ENCODE measurements at places on chromosomes 5 and 9. TPM values are rescaled to one million over a fixed set of nuclear protein-coding genes. Genes with fewer than 3 reads are reported as not detected.

Gene QRFP
- not detected for total RNA-seq

GRCh38 chr5:102531506-102531905, 32.7 kb upstream of the SLCO6A1 start:
- DNase-seq = no peak

DNA sequence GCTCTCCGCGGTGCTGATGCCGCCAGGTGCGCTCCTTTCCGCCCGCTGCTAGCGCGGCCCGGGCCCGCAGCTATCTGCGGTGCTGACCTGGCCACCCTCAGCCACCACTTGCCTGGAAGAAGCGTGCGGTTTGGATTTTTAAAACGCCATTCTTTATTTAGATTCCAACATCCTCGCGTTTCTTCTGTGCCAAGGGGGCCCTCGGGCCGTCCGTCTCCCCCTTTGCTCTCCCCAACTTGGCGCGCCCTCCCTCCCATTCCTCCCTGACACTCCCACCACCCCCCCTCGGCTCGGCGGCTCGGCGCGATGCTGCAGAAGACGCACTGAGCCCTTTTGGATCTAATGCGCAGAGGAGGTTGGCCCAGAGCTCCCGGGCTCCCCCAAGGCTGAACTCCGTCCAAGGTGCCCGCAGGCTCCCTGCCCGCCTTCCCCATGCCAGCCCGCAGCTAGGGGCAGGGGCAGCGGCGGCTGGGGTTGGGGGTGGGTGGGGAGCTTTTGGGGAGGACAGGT, at the start of gene BARHL1:
Gene BARHL1 (plus strand): TSS at position 331 of the 510 bp plus-strand sequence. CDS start 192 bp downstream, outside the sequence.
- DNase-seq = no peak

- DNase-seq = no peak
These were observed 236.2 kb downstream of the TLE4 start for GRCh38 chr9:79807971-79808370.

Gene WDR5
- total RNA-seq = 48.7 TPM

Gene GABRB2
- 0.58 TPM for total RNA-seq
